Activated CD4-positive, alpha-beta T cell treated with anti-CD3 and anti-CD28 coated beads for 36 hours (primary cell): ENCODE measurements at places on chromosomes 3 and 15. TPM values are rescaled to one million over a fixed set of nuclear protein-coding genes. Genes with fewer than 3 reads are reported as not detected.
A peak's percentile ranks its signal among the peaks of the same experiment; 100 is the strongest.

GRCh38 chr3:158574646-158575045, 3.7 kb downstream of the MLF1 start:
- no peak for DNase-seq

DNA sequence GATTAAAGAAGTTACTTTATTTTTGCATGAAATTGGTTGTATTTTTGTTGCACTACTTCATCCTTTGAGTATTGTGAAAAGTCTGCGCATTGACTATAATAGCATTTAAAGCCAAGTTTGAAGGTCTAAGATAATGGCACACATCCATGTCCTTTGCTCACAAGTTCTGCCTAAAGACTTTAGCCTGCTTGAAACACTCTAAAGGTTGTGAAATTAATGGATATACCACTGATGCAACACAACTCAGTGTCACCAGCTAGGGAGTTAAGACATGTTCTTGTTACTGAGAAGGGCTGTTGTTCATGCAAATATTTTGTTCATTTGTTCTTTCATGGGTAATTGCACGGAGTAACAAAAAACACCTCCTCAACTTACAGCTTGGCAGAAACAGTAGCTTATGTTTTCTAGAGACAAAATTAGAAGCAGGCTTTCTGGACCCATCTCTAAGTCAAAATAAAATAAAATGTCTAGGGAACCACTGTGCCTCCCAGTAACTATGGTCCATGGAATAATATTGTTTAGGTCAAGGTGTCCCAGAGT, 83.9 kb downstream of the PPARG start:
- no peak for DNase-seq

DNA sequence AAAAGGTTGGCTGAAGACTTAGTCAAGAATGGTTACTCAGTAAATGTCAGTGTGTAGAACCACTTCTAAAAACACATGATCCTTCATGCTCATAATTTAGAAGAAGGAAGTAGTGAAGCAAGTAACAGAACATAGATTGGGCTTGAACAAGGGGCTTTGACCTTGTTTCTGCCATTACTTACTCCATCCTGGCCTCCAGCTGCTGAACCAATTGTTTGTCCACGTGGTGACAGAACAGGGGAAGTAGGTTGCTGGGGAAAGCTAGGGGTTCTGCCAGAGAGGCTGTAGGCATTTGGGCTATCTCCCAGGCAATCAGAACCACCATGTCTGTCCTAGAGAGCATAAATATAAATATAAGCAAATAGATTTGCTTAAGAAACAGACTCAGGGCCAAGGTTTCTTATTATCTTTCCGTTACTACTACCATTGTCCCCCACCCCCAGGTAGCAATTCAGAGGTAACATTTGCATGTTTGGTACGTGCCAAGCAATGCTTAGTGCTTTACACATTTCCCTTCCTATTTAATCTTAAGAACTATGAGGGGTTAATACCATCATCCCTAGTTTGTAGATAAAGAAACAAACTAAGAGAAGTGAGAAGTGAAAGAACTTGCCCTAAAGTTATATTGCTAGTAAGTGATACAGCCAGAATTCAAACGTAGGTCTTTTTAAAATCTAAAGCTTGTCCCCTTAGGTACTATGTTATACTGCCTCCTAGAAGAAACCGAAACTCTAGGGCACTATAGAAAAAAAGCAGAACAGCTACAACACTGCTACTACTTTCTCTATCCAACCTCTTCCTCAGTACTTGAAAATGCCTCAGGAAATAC, 3.0 kb upstream of the SPG11 start:
- no peak for DNase-seq

DNA sequence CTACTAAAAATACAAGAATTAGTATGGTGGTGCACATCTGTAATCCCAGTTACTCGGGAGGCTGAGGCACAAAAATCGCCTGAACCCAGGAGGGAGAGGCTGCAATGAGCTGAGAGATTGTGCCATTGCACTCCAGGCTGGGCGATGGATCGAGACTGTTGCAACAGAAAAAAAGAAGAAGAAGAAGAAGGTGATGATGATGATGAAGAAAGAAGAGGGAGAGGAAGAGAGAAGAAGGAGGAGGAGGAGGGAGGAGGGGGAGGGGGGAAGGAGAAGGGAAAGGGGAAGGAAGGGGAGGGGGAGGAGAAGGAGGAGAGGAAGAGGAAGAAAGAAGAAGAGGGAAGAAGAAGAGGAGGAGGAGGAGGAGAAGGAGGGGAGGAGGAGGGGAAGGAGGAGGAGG, 33.2 kb upstream of the ZNF710 start:
- DNase-seq = no peak

- DNase-seq = no peak
Measured at GRCh38 chr3:30611613-30612436, 5.4 kb downstream of the TGFBR2 start.

DNA sequence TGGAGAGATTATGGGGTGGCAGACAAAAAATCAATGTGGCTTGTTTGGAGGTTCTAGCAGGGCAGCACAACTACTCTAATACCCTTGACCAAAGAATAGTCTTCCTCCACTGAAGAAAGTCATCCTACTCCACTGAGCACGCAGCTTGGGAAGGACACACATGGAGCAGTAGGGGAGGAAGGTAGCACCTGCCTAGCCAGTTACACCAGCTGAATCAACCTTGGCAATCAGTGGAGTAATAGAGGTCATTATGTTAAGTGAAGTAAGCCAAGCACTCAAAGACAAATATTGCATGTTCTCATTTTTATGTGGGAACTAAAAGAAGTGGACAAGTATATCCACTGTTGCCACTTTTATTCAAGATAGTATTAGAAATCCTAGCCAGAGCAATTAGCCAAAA, 555.8 kb upstream of the ALCAM start:
- no peak for DNase-seq

GRCh38 chr3:179671747-179672242, 19.0 kb downstream of the USP13 start:
- no peak for DNase-seq

DNA sequence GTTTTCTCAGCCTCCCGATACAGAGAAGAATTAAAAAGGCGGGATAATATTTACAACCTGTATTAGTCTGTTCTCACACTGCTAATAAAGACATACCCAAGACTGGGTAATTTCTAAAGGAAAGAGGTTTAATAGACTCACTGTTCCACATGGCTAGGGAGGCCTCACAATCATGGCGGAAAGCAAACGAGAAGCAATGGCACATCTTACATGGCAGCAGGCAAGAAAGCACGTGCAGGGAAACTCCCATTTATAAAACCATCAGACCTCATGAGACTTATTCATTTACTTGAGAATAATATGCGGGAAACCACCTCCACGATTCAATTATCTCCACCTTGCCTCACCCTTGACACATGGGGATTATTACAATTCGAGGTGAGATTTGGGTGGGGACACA, 27.5 kb upstream of the RPL39L start:
- DNase-seq = no peak

- no peak for DNase-seq
Measured at GRCh38 chr3:14514323-14514720, 25.8 kb downstream of the GRIP2 start.

- DNase-seq = peak; percentile 17
Measured at GRCh38 chr15:62782071-62782841, 260.3 kb upstream of the TPM1 start.

- no peak for DNase-seq
Measured at GRCh38 chr3:156251424-156251823, 131.0 kb downstream of the KCNAB1 start.

DNA sequence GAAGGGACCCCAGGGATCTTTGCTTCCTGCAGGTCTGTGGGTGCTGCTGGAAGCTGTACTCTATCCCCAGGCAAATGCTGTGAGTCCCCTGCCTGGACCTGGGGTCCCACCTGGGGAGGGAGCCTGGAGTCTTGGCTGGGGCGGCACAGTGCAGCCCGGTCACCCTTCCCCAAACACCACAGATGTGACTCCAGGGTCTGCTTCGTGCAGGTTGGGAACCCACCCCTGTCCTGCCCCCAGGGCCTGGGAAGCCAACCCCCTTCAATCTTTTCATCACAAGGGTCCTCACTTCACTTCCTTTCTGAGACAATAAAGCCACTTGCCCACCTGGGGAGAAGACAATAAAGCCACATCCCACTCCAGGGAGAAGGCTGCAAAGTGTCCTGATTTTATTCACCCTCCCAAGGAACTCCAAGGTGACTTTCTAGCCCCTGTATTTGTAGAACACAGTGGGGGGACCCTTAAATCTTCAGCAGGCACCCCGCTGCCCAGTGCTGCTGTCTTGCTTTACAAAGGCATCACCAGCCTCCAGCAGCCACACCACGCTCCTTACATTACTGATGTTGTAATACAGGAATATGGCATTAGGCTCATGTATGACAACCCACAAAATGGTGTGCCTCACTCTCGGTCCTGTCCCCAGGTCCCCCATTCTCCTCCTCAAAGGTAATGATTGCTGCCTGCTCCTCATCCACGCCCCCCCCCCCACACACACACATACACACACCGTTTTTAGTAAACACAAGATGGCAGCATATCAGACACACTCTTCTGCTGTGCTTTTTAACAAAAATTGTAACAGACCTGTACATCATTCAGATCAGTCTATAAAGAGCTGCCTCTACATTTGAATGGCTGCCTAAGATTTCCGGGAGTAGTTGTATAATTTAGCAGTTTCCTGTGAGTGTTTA, 9.9 kb downstream of the C3orf22 start:
- DNase-seq = no peak

GRCh38 chr15:57890351-57890750, 175.2 kb downstream of the ALDH1A2 start:
- DNase-seq = no peak

Gene SLC12A1
- total RNA-seq = not detected

Gene SNTN
- total RNA-seq = not detected

Gene GUCA1C
- total RNA-seq = not detected

Gene GRK7
- total RNA-seq = not detected

Gene TRPM1
- not detected for total RNA-seq

Gene CMTM8
- 9.3 TPM for total RNA-seq

Gene B3GALNT1
- 1.1 TPM for total RNA-seq
